HuH-7.5 (cell line): ENCODE measurements at places on chromosomes 5 and 9.

GRCh38 chr9:129781981-129782380 lies 21.0 kb upstream of the TOR1B start:
- DNase-seq: no peak

GRCh38 chr5:80072103-80073073 lies 37.2 kb downstream of the THBS4 start:
- DNase-seq: no peak

DNA sequence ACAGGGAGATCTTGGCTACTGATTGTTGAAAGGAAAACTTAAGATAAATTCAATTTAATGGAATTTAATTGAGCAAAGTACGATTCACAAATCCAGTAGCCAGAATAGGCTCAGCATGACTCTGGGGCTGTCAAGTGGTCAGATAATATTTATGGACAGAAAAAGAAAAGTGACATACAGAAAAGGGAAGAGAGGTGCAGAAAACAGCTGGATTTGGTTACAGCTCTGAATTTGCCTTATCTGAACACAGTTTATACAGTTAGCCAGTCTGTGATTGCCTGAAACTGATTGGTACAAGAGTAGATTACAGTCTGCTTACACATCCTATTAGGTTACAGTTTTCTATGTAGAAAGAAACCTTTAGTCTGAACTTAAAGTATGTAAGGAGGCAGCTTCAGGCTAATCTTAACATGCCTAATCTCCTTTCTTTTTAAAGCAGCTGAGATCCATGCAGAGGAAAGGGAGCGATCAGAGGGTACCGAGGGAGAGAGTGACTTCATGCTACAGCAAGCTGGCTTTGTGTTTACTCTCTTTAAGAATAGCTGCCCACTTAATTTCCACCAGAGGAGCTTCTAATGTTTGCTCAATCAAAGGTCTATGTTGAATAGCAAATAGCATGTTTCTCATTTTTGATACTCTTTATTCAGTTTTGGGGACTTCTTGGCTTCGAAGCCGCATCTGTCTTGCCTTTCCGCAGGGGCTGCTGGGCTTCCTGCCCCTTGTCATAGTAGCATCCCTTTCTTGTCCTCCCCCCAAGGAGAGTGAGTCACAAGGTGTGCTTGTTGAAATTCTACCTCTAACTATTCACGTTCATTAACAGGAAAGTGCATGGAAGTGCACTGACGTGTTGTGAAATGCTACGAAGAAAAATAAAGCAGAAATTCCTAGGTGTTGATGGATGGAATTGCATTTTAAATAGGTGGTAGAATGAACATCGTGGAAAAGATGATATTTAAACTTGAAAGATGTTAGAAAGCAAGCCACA lies 761.2 kb downstream of the TAF11L14 start:
- no peak for DNase-seq

DNA sequence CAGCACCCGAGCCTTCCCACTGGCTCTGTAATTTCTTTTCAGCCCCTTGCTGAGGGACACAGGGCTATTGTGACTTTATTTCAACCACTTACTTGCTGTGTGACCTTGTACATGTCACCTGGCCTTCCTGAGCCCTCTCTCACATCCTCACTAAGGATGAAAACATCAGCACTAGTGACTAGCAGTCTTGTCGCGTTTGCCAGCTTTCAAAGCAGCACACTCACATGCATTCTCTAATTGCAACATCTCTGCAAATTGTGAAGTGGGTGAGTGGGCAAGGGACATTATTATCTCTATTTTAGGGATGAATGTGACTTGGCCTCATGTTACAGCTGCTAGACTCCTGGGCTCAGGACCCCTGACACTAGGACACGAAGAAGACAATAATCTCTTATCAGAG lies 144.5 kb downstream of the SEC61B start:
- DNase-seq: no peak

- no peak for DNase-seq
Observed at GRCh38 chr9:109816490-109816889, 36.5 kb downstream of the PALM2AKAP2 start.

GRCh38 chr5:158026304-158027031 lies 167.5 kb upstream of the CLINT1 start:
- no peak for DNase-seq
